ENCODE measurements at places on chromosomes 3 and 15. TPM values are rescaled to one million over a fixed set of nuclear protein-coding genes. Genes with fewer than 3 reads are reported as not detected.

- peak; percentile 35 for DNase-seq
These were observed 200.3 kb downstream of the ADAMTS17 start for GRCh38 chr15:100141311-100142001.

DNA sequence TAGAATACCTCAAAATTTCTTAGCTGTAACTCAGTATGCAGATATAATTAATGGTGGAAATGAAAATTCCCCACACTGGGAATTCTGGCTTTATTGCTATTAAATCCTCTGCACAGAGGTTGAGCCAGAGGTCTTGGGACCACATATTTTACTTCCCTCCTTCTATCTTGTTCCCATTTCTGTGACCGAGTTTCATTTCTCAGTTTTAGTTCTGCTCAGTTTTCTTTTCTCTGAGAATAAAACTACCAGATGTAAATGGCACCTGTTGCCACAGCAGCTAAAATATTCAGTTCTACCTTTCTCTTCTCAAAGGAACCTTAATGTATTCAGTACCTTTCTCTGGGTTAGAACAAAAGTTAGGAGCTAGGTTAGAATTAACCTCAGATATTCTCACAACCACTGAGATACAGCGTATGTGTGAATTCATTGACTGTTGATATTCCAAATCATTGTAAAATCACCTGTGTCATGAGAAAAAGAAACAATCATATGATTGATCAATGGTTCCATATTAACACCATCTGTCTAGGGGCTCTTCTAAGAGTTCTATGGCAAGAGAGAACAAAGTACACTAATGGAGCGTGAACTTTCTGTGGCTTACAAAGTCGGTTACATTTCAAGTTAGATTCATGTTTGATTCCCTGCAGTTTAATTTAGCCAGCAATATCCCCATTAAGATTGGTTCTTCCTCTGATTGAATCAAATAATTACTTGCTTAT lies 374.1 kb downstream of the EFHB start:
- DNase-seq = no peak

- no peak for DNase-seq
These were observed 117.8 kb downstream of the LRIG1 start for GRCh38 chr3:66383023-66383422.

DNA sequence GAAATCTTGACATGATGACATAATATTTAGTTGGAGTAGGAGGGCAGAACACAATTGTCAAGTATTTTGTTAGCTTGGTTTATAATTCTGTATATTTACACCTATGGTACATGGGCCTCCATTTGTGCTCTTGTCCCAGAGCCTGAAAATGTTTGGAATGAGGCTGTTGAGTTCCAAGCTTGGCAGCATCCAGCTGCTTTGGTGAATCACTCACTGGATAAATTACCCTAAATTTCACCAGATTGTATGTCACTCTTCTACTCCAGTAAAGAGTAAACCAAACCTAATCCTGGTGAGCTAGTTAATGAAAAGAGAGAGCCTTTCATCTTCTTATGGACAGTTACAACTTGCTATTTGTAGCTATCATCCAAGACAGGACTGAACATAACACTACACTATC lies 928.7 kb downstream of the DIPK2A start:
- DNase-seq = no peak

DNA sequence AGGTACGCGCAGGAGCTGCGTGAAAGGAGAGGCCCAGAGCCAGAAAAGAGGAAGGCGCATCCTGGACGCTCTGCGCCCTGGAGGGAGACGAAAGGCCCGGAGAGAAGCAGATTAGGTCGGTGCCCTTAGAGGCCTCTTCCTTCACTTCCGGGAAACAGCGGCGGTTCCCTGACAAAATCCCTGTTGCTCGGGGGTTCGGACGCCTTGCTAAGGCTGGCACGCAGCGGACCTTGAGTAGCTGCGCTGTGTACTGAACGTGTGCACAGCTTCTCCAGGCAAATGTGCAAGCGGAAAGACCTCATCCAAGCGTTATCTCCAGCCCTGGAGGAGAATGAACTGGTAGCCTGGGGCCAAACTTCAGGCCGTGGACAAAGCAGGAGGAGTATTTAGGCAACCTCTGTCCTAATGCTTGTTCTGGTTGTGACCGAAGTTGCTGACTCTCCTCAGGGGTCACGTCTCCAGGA lies 3.0 kb upstream of the SOX14 start:
- DNase-seq = no peak

The CTXN2 gene
- not detected for polyA plus RNA-seq

The ZNF80 gene
- polyA plus RNA-seq = 0.16 TPM

The ANKRD63 gene
- polyA plus RNA-seq = not detected
